Left cardiac atrium (tissue), 4 donors: ENCODE measurements at places on chromosomes 11 and 22. TPM values are rescaled to one million over a fixed set of nuclear protein-coding genes. Genes with fewer than 3 reads are reported as not detected.

The OR4S2 gene
- total RNA-seq: not detected

The OR8D4 gene
- 0.37 TPM for total RNA-seq

The OPCML gene
- not detected for total RNA-seq

- no peak for DNase-seq
Measured at GRCh38 chr11:128598096-128598495, 10.7 kb upstream of the ETS1 start.

DNA sequence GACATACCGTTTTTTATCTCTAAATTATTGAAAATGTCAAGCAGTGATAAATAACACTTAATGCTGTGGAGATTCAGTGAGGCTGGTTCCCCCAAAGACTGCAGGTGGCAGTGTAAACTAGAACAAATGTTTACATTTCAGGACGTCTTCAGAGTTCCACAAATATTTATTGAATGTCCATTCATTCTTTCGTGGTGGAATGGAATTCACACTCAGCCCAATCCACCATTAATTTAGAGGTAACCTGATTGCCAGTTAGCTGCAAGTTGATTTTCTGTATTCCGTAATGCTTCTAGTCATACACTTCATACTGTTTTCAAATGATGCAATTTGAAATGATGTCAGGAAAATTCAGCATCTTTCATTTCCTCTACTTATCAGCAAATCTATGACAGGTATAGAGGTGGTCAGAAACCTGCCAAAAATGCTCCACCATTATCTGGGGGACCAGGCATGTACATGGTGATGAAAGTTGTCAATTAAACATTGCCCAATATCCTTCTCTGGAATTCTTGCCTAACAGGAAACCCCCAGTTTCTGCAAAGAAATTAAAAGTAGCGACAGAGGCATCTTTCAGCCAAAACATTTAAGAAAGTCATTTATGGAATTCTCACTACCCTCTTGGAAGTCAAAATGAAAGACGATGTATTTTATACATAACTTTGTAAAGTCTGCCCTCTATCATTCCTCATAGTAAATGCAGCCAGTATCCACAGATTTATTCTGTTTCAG, 94.3 kb upstream of the BMAL1 start:
- DNase-seq: no peak
